ENCODE measurements at places on chromosomes 6 and 20. TPM values are rescaled to one million over a fixed set of nuclear protein-coding genes. Genes with fewer than 3 reads are reported as not detected.

The HLA-DRB1 gene
- 25.3 TPM for total RNA-seq

The MAN1A1 gene
- 132 TPM for total RNA-seq

The PI3 gene
- total RNA-seq: not detected

The MAFB gene
- 22.9 TPM for total RNA-seq

The KCTD20 gene
- 18.7 TPM for total RNA-seq

The GGTLC1 gene
- not detected for total RNA-seq

The HNF4A gene
- 10.3 TPM for total RNA-seq

The ESR1 gene
- total RNA-seq: 1.8 TPM

The TPD52L1 gene
- total RNA-seq: 100 TPM
